Esophagus muscularis mucosa (tissue), 4 donors: ENCODE measurements at places on chromosomes 16 and 17. TPM values are rescaled to one million over a fixed set of nuclear protein-coding genes. Genes with fewer than 3 reads are reported as not detected.

LRRC59 gene
- 68.1 TPM for total RNA-seq

HS3ST3A1 gene
- total RNA-seq, result 7.5 TPM

CMTM2 gene
- not detected for total RNA-seq

GRCh38 chr17:58219789-58220183 is 731 bp upstream of the MKS1 start:
- peaks cover 14% of the 10 kb centered on the region for H3K36me3 ChIP-seq
- H3K4me3 ChIP-seq, result peak overlapping the region; percentile 70
- H3K4me1 ChIP-seq, result peaks cover 9% of the 10 kb centered on the region
- peak overlapping the region; percentile 74 for H3K27ac ChIP-seq

DNA sequence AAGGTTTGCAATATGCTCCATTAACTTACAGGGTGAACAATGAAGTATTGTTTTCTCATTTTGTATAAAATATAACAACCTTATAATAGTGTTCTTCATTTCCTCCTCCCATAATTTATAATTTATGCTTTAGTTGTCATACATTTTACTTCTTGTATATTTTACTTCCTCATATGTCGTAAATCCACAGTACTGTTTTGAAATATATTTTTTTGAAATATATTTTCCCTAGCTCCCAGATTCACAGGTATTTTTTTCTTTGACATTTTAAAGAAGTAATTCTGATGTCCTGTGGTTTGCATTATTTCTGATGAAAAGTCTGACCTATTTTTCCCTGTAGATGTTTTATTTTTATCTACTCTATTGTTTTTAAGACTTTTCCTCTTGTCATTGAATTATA is 52.7 kb downstream of the VMP1 start:
- no peak overlapping the region for H3K4me3 ChIP-seq
- H3K4me1 ChIP-seq, result peaks cover 21% of the 10 kb centered on the region
- peaks cover 12% of the 10 kb centered on the region for H3K36me3 ChIP-seq
- H3K27me3 ChIP-seq, result no peaks in the 10 kb centered on the region
- H3K27ac ChIP-seq, result no peak overlapping the region
- DNase-seq, result no peak

DNA sequence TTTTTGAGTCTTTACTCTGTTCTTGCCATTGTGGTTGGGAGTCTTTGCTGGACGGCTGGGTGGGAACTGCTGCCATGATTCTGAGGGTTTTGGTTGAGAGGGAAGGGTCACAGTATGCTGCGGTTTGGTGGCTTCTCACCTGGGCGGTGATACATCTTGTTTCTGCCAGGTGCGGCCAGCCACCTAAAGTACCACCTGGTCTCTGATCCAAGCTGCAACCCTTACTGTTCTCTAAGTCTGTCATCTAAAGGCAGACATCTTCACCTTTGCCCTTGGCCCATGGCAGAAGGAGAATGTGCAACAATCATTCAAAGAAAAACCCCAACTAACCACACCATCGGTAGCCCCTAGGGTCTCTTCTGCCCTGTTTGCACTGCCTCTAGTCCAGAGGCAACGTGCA is 19.6 kb upstream of the MPO start:
- peaks cover 8% of the 10 kb centered on the region for H3K36me3 ChIP-seq
- peak; percentile 86 for DNase-seq
- H3K4me3 ChIP-seq, result no peak overlapping the region
- H3K27ac ChIP-seq, result no peak overlapping the region
- no peaks in the 10 kb centered on the region for H3K27me3 ChIP-seq

DNA sequence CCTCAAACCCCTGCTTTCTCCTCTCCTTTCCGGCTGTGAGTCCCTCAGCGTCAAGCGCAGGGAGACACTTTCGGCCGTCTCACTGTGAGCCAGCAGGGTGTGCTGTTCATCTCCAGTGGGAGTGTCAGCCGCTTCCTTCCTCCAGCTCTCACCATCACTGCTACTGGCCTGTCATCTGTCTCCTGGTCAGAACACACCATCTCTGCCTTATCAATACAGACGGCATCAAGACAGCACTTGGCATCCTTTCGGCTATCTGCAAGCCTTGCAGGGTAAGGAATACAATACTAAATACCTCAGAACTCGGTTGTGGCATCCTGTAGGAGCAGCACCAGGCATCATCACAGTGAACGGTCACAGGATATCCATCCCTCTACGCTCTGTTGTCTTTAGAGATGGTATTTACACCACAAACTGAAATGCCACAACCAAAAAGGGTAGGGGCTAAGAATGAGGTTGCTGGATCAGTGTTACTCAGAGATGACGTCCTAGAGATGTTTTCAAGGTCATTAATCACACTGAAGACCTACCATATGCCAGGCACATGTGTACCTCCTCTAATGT is 20.7 kb upstream of the CMTM4 start:
- H3K36me3 ChIP-seq, result peaks cover 39% of the 10 kb centered on the region
- no peaks in the 10 kb centered on the region for H3K4me1 ChIP-seq
- H3K27me3 ChIP-seq, result no peaks in the 10 kb centered on the region

- DNase-seq, result no peak
- H3K4me3 ChIP-seq, result no peak overlapping the region
- no peaks in the 10 kb centered on the region for H3K27me3 ChIP-seq
- no peak overlapping the region for H3K27ac ChIP-seq
Observed at GRCh38 chr17:47802341-47803022, 19.1 kb downstream of the OSBPL7 start.

DNA sequence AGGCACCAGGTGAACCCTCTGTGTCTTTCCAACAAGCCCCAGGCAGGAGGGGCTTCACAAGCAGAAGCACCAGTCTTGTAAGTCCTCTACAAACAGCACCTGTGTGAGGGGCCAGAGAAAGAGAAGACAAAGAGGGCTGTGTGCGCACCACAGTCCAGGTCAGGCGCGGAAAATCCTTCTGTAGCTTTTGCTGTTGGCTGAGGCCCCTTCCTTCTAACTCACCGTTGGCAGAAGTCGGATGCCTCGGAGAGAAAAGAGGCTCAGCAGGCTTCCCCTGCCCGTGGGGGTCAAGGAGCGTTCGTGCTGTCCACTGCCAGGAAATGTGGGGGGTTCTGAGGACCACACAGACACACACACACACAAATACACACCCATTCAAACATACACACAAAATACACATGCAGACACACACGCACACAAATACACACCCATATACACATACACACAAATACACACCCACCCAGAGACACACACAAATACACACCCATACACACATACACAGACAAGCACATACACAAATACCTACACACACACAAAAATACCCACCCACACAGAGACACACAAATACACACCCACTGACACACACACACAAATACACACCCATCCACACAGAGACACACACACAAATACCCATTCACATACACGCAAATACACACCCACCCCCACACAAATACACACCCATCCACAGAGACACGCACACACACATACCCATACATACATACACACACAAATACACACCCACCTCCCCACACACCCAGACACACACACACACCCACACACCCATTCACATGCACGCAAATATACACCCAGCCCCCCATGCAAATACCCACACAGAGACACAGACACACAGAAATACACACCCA is 6.8 kb downstream of the ZG16B start:
- H3K27me3 ChIP-seq, result no peaks in the 10 kb centered on the region
- H3K36me3 ChIP-seq, result no peaks in the 10 kb centered on the region
- DNase-seq, result no peak
- no peak overlapping the region for H3K4me3 ChIP-seq
- H3K27ac ChIP-seq, result peak overlapping the region; percentile 48
